ENCODE measurements at places on chromosomes 16 and 17.
A peak's percentile ranks its signal among the peaks of the same experiment; 100 is the strongest.

- peak; percentile 53 for DNase-seq
Observed at GRCh38 chr17:81537343-81537855, 9.2 kb downstream of the FSCN2 start.

DNA sequence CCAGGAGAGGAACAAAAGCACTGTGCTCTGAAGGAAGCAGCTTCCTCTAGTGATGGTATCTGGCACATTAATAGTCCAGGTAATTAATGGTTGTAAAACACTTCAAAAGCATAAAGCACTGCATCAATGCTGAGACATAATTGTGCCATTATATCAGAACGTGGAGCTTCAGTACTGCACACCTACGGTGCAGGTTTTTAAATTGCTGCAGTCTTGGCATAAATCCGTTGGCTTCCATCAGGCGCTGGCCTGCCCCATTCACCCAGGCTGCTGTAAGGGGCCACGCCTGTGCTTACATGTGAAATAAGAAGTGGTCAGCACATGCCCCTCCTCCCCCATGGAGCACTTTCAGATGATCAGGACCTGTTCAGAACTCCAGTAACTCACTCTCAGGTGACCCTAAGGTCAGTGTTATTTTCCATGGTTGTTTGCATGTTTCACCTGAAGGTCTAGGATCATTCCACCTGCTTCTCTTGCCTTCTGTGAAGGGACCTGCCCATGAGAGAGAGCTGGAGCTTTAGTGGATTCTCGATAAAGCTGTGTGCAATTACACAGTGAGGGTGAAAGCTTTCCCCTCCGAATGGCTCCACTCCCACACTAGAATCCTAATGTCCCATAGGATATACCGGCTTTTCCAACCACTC lies 345.3 kb downstream of the CA10 start:
- no peak for DNase-seq

- DNase-seq = peak; percentile 76
Observed at GRCh38 chr16:70267516-70267915, 15.8 kb upstream of the EXOSC6 start.

DNA sequence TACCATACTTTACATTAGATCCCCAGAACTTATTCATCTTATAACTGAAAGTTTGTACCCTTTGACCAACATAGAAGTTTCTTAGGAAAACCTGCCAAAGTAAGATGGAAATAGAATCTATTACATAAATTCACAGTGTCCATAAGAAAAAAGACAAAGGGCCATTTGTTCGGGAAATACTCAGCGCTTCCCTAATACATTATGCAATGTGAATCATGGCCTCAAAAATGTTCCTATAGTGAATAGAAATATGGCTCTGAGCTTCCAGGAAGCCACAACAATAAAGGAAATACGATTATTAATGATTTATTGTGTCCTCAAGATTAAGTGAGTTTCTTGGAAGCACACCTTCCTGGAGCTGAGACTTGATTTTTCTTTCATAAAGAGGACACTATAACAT lies 51.5 kb downstream of the GPRC5B start:
- DNase-seq = no peak

DNA sequence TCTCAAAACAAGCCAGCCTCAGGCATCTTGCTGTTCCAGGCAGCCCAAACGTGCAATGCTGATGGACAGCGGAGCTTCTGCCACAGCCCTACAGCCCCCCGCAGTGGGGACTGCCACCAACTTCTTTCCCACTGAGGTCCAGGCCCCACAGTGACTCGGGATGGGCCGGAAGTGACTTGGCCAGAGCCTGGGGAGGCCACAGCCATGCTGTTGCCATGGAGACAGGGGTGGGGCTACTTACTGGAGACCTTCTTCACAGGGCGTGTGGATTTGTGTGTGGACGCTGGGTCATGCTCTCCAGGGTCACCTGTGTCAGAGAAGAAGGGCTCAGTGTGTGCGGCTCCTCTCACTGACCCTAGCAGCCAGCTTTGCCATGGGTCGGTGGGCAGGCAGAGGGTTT lies 15.0 kb downstream of the TRIM25 start:
- no peak for DNase-seq

DNA sequence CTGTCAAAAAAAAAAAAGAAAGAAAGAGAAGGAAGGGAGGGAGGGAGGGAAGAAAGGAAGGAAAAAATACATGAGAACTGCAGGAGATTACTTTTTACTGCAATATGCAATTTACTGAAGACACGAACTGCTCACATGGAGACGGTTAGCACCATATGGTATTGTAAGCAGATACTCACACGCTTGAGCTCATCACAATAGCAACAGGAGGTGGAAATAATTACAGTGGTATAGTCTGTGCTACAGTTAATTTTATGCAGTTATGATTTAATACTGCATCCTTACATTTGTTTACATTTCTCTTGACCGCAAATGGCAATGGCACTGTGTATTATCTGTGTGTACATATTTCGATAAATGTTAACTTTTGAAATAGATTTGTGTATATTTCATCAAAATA lies 21.4 kb upstream of the SLC46A1 start:
- no peak for DNase-seq

- no peak for DNase-seq
Observed at GRCh38 chr17:61806081-61806828, 57.1 kb downstream of the BRIP1 start.

DNA sequence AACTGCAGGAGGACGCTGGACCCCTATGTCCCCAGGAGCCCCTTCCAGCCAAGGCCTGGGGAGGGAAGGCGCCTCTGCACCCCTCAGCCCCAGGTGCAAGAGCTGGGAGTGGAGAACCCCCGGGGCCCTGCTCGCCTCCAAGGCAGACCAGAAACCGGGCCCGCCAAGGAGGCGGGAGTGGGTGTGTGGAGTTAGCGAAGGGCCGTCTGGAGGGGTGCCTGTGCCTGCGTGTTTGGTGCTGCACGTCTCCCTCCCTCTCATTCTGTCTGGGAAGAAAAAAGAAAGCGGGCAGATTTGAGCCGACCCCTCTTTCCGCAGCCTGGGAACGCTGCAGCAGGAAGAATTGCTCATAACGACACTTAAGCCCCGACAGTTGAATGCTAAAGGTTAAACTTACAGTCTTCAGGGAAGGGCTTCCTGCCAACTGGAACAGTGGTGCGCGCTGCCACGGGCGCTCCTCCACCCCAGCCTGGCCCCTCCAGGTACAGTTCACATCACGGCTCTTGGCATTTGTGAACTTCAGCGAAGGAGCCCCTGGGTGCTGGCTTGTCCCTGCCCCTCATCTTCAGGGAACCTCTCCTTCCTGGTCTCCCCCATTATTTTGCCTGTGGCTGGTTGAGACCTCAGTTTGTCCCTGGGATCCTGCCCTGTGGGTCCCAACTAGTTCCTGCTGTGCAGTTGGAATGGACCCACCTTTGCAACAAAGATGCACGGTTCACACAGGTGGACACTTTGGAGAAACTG lies 19.2 kb upstream of the ZFHX3 start:
- DNase-seq = no peak

- no peak for DNase-seq
Observed at GRCh38 chr16:13798211-13798610, 121.7 kb upstream of the ERCC4 start.

DNA sequence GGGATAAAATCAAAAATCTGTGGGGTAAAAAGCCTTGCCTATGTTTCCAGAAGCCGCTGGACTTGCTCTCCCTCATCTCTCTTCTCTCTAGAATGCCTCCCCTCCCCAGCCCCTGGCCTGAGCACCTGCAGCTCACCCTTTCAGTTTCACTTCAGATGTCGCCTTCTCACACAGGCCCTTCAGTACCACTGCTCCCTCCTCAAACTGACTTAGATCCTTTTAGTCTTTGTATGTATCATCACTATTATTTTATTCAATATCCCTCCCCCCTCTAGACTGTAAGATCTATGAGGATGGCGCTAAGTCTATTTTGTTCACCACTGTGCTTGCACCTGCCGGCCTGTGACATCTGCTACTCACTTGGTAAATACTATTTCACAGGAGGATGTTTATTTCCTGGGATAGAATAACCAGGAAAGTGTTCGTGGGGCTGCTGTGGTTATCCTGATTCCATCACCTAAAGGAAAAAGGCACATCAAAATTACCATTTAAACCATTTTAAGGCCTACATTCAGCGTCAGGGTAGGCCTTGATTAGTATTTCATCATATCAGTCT lies 122.3 kb downstream of the MRTFB start:
- no peak for DNase-seq

- no peak for DNase-seq
Observed at GRCh38 chr17:79282294-79282693, 207.7 kb downstream of the ENGASE start.

- no peak for DNase-seq
Observed at GRCh38 chr16:85924675-85925074, 25.7 kb downstream of the IRF8 start.

GRCh38 chr17:49753959-49754391 lies 10.0 kb downstream of the FAM117A start:
- DNase-seq = peak; percentile 35

GRCh38 chr16:69036399-69037091 lies 68.9 kb upstream of the HAS3 start:
- no peak for DNase-seq

- DNase-seq = no peak
Observed at GRCh38 chr16:66039793-66040192, 326.7 kb upstream of the CDH5 start.

GRCh38 chr17:42531455-42532354 lies 4.3 kb upstream of the NAGLU start:
- DNase-seq = peak; percentile 80

GRCh38 chr16:3546986-3547682 lies 30.1 kb downstream of the NLRC3 start:
- no peak for DNase-seq

GRCh38 chr16:65422934-65423333 lies 301.1 kb upstream of the CDH11 start:
- no peak for DNase-seq

GRCh38 chr17:30337393-30337999 lies 3.6 kb upstream of the TMIGD1 start:
- no peak for DNase-seq

- no peak for DNase-seq
Observed at GRCh38 chr16:57318240-57318970, 33.9 kb upstream of the PLLP start.

GRCh38 chr17:30005709-30006320 lies 64.4 kb downstream of the EFCAB5 start:
- DNase-seq = no peak

- no peak for DNase-seq
Observed at GRCh38 chr17:20992416-20992815, 50.4 kb downstream of the USP22 start.

- no peak for DNase-seq
Observed at GRCh38 chr16:81846105-81846504, 67.0 kb downstream of the PLCG2 start.

DNA sequence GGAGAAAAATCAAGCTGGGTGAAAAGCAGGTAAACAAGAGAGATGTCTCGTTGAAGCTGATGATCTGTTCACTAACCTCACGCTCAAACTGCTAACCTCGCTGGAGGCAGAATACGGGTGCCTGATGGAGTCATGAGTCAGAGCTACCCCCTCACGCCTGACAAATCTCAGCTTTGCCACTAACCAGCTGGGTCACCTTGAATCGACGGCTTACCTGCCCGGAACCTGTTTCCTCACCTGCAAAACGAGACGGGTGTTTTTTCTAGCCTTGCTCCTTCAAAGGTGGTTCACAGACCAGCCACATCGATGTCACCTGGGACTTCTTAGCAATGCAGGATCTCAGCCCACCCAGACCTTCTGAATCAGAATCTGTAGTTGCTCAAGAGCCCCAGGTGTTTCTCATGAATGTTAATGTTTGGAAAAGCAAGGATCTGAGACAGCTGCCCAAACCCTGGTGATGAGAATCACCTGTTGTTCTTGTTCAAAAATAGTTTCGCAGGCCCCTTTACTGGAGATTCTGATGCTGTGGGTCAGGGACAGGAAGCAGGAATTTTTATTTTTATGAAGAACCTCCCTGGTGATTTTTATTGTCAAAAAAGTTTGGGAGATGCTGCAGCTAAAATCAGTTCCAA lies 56.9 kb downstream of the MARCHF10 start:
- DNase-seq = no peak

DNA sequence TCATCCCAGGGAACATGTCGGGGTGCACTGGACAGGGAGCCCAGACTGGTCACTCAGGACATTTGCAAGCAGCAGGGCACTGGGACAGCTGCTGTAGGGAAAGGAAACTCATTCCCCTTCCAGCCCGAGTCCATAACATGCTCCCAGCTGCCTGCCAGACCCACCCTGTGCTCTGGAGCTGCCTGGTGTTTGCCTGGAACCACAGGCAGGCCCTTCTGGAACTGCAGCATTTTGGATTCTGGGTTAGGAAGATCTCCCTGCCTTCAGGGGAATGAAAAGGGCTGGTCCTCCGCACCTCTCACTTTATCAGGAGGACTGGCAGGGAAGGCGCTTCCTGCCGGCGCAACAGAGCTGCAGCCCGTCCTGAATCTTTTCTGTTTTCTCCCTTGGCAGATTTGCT lies 41.2 kb downstream of the MEAK7 start:
- DNase-seq = no peak

DNA sequence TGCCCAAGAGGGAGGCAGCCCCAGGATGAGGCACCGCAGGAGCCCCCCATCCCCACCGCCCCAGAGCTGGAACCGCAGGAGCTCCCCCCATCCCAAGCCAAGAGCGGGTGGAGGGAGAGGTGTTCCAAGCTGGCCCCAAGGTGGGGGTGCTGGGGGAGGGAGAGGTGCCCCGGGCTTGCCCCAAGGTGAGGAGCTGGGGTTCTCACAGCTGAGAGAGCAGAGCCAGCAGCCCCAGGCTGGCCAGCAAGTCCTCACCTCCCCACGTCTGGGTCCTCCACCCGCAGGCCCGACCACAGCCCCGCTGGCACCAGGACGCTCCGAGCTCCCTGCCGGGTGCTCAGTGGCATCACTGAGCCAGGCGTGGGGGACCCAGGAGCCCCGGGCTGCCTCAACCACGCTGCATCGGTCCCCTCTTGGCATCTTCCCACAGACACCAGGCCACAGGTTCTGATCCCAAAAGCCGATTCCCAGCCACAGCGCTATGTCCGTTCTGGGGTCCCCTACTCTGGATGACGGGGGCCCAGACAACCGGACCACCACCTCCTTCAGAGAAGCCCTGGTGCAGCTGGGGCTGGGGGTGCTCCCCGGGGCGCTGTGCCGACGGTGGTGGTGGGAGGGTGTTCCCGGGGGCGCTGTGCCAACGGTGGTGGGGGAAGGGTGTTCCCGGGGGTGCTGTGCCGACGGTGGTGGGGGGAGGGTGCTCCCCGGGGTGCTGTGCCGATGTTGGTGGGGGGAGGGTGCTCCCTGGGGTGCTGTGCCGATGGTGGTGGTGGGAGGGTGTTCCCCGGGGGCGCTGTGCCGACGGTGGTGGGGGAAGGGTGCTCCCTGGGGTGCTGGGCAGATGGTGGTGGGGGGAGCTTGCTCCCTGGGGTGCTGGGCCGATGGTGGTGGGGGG lies 15.4 kb upstream of the WDR45B start:
- DNase-seq = no peak

DNA sequence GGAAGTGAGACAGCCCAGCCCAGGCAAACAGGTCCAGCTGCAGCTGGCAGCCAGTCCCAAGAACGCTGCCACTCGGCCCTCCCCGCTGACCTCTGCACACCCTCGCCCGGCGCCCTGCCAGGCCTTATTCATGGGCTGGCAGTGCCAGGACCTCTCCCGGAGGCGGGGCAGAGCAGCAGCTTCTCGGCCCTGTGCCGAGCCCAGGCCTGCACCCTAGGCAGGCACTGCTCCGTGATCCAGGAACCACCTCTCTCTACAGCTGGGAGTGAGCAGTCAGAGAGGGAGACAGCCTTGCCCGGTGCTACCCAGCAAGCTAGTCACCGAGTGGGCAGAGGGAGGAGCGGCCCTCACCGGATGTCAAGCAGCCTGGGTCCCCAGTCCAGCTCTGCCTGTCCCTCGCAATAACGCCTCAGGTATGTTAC lies 79.9 kb upstream of the CBX4 start:
- DNase-seq = no peak
